D721Med (cell line): ENCODE measurements at places on chromosomes 2 and 18.

- no peak for DNase-seq
These were observed 47.5 kb upstream of the CNGA3 start for GRCh38 chr2:98298683-98299164.

DNA sequence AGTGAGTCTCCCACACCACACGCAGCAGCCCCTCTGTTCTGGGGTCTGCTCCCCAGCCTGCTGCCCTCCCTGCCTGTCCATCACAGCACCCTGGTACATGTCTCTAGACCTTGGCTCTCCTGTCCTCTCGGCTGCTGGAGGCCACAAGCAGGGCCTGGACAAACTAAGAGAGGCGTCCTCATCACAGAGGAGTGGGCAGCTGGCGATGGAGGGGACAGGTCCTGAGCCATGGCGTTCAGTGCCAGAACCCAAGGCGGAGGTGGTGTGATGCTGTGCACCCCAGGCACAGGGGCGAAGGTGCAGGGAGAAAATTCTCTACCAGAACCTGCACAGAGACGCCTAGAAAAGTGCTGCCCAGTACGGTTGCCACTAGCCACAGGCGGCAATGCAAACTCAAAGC, 47.4 kb downstream of the BIN1 start:
- no peak for DNase-seq

- DNase-seq, result no peak
These were observed 808.7 kb upstream of the PIK3C3 start for GRCh38 chr18:41146301-41146700.

DNA sequence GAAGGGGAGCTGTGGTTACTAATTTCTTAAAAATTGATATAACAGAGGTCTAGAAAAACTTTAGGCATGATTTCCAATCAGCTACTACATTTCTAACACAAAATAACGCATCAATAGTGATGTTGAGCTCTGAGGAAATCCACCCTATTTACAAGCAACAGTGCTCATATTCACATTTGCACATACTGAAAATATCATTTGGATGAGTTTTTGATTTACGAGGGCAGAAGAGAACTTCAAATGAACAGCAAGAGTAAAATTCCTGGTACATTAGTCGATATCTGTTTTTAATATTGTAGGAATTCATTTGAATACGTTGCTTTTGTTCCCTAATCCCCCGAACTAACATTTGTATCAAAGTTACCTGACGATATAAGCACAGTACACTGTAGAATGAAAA, 761.0 kb upstream of the POU3F3 start:
- no peak for DNase-seq

GRCh38 chr2:208240619-208241209, 14.2 kb downstream of the IDH1 start:
- no peak for DNase-seq

DNA sequence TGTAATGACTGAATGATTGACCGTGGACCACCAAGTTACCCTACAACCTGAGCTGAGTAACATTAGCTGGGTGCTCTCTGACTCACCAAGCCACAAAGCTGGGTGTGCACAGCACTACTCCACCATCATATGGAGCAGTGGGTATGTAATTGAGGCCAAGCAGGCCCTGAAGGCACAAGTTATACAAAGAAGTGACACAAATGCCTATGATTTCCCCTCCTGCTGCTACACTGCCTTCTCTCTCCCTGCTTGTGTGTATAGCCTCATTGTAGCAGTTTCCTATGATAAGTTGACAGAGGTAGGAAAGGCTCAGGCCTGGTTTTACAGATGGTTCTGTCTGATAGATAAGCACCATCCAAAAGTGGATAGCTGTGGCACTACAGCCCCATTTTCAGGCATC, 1327.2 kb upstream of the DDX18 start:
- no peak for DNase-seq

DNA sequence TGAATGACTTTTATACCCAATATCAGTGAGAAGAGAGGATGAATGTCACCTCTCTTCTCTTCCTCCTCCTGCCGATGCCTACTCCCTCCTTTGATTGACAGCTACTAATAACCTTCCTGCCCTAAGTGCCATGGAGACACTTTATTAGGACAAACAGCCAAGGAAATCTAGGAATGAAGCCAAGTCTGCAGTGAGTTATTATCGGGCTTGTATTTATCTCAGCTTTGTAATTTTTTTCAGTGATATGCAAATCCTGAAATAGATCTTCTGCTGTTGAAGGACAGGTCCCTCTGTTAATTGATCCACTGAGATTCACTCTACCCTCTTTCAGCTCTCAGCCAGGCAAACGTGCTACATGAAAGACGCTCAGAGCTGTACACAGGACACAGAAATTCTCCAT, 686.7 kb downstream of the TMEM182 start:
- DNase-seq, result no peak

DNA sequence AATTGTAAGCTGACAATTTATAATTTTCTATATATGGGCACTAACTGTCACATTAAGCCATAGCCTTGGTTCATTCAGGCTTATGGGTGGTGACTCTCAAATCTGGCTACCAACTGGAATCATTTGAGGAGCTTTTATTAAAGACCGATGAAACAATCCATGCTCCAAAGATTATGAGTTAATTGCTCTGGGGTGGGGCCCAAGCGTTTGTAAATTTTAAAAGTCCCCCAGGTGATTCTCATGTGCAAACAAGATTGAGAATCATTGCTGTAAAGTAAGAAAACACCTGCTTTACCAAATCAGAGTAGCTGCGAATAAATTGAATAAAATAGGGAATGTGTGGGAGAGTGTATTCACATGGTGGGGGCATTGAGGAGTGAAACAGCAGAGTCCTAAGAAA, 76.1 kb upstream of the RAB27B start:
- DNase-seq, result no peak

GRCh38 chr2:149410701-149411484, 80.5 kb downstream of the LYPD6 start:
- no peak for DNase-seq

GRCh38 chr2:8753609-8754008, 71.8 kb downstream of the ID2 start:
- DNase-seq, result no peak

GRCh38 chr2:216804357-216805350, 55.2 kb downstream of the TNP1 start:
- no peak for DNase-seq

DNA sequence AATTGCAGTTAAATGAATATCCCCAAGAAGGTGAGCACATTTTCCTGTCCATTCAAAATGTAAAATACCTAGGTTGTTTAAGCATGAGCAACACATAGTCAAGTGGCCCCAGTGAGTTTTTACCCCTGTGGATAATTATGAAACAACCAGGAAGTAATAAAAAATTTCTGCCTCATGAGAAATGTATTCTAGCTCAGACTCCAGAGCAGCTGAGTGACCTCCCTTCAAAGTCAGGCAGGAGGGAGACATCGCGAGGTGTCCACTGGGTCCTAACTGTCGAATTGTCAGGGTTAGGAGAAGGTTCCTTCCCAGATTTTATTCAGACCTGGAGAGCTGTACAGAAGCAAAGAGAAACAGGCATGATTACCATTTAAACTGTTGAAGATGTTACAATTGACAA, 416.6 kb upstream of the SMIM21 start:
- no peak for DNase-seq

GRCh38 chr2:237490009-237490711, 3.1 kb downstream of the MLPH start:
- DNase-seq, result no peak

DNA sequence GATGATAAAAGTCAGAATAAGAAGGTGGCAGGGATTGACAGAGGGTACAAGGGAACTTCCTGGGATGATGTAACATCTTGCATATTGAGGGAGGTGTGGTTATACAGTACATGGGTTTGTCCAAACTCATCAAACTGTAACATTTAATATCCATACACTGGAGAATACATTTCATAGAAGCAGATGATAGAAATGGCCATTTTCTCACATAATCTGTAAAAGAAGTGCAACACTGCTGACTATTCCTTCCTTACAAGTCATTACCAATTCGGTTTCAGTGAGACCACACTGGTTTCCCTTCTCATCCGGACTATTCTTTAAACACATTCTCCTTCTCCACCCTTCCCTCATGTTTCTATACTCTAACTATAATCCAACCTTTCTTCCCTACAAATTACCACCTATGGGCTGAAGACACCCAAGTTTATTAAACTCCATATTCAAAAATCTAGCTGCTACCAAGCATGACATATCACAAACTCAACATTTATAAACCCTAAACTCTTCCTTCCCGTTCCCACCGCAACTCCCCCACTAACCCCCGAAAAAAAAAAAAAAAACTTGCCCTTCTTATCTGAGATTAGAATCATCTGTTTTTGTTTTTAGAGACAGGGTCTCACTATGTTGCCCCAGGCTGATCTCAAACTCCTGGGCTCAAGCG, 1.6 kb downstream of the COX7A2L start:
- no peak for DNase-seq

- no peak for DNase-seq
These were observed 9.3 kb downstream of the TGOLN2 start for GRCh38 chr2:85318222-85319074.
